Brain (organoid and tissue), 16 donors: ENCODE measurements at places on chromosomes 1 and 21. TPM values are rescaled to one million over a fixed set of nuclear protein-coding genes. Genes with fewer than 3 reads are reported as not detected.

- DNase-seq, result no peak
These were observed 7.3 kb upstream of the TARS2 start for GRCh38 chr1:150479927-150480352.

DNA sequence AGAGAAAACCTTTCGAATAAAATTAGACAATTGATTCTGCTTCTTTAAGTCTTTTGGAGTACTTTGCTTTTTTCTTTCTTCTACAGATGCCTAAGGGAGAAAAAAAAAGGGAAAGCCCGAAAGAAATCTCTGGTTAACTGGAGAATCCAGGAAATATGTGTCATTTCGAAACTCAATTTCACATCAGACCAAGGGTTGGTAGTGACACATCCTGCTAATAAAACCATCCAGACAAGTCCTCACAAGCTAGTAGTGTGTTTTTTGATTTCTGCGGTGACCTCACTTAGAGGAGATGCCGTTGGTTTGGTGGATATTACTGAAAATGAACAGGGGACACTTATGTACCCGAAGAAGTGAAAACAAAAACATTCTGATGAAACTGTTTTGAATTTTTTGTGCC is 726.5 kb upstream of the ADAMTS5 start:
- no peak for DNase-seq

Gene PRPF38B
- 16.9 TPM for polyA plus RNA-seq

GRCh38 chr1:31501505-31501904 is 74.8 kb upstream of the TINAGL1 start:
- DNase-seq, result no peak

Gene USP33
- 36.3 TPM for polyA plus RNA-seq

DNA sequence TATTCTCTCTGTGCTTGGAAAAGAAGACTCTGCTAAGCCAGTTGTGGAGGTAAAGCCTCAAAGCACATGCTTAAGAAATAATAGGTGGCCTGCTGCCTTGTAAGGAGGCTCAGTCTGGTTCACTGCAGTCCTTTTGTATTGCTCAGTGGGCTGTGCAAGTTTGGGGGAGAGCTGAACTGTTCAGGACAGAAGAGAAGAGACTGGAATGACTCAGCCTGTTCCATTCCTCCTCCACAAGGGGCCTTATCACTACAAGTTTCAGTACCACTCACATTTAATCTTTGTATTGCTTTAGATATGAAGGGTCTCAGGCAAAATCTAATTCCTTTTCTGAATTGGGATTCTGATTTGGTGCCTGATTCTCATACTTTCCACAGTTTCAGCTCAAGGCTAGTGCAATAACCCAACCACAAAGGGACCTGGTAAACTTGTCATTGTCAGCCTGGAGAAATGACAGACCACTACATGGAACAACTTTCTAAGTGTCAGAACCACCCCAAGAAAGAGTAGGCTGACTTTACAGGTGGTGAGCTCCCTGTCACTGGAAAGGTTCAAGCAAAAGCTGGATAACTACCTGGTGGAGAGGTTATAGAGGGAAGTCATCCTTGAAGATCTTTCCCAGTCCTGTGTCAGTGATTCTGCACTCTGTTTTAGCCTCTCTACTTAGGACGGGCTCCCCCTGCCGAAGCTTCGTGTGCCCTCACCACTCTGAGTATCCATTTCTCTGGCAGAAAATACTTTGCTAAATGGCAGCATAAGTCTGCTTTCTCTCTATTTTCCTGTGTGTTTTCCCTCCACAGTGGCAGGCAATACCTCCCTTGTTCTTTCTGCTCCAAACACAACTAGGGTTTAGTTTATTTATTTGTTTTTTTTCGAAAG is 162.9 kb upstream of the GJB5 start:
- DNase-seq, result no peak

Gene NECTIN4
- not detected for polyA plus RNA-seq

Gene CAPN9
- 2.0 TPM for polyA plus RNA-seq

Gene RHOU
- polyA plus RNA-seq, result 18.4 TPM

- peak; percentile 13 for DNase-seq
These were observed 4.9 kb downstream of the TMEM9 start for GRCh38 chr1:201149400-201149799.

- DNase-seq, result peak; percentile 77
These were observed 6.7 kb upstream of the FAM167B start for GRCh38 chr1:32240140-32240951.

- DNase-seq, result no peak
These were observed 41.6 kb upstream of the SLC6A9 start for GRCh38 chr1:44072821-44073220.

Gene RXRG
- polyA plus RNA-seq, result 4.3 TPM

Gene PADI2
- 110 TPM for polyA plus RNA-seq

Gene FAM72A
- 10.6 TPM for polyA plus RNA-seq

GRCh38 chr1:204293605-204294337 is 66.0 kb downstream of the PLEKHA6 start:
- DNase-seq, result no peak

DNA sequence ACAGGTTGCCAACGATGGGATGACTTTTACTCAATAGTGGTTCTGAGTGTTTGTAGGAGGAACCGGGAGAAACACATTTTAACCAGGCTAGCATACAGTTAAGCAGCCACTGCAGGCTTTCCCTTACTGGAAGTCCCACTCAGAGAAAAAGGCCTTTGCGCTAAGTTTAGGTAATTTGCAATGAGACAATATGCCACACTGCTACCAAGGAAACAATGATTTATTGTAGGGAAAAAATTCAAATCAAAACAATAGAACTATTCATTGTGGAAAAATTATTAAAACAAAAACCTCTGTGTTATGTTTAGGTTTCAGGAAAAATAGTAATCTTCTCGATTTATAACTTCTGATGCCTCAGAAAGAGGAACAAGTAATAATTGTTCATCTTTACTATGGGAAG is 51.4 kb upstream of the CR2 start:
- no peak for DNase-seq

DNA sequence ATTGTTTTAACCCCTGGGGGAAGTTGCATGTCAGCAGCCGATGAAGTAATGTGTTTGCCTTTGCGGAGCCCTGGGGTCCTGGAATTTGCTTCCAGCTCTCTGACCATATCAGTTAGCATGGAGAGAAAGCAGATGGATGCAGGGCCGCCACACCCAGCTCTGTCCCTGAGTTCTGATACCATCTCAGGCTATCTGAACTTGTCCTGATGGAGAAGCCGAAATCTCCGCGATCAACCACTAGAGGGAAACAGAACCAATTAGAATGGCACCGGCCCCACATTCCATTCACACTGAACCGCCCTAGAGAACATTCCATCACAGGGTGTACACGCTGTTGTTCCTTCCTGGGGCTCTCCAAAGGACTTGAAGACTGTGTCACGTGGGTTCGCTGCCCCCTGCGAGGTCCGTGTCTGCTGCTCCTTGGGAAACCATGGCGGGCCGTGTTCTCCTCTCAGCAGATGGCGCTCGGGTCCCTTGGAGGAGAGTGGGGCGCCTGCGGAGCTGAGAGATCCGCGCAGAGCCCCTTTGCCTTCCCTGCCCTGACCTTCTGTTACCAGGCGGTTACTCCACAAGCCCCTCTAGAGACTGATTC is 75.4 kb downstream of the ABCA4 start:
- DNase-seq, result peak; percentile 88

- DNase-seq, result no peak
These were observed 39.8 kb downstream of the OLIG1 start for GRCh38 chr21:33109574-33110339.

DNA sequence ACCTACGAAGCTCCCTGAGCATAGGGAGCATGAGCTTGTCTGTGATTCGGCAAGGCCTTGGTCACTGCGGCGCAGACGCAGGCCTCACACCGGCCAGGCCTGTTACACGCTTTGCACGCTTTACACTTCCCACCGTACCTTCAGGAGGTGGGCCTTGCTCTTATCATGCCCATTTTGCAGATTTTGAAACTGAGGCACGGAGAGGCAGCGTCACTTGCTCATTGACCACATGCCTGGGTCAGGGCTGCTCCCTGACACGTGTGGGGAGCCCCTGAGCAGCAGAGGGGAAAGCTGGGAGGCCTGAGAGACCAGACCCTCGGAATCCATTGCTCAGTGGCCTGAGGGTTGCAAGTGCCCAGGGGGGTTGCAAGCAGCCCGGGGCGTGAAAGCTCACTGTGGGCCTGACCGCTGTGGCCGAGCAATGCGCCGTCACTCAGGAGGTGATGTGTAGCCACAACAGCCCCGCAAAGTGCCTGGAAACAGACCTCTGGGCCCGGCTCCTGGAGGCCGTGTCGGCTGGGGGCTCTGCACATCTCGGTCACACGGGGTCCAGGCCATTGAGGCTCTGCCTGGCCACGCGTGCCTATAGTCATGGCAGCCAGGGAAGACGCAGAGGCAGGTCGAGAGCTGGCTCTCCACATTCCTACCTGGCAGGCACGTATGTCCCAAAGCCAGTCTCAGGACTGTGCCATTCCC is 6.9 kb downstream of the ARHGEF16 start:
- DNase-seq, result no peak

DNA sequence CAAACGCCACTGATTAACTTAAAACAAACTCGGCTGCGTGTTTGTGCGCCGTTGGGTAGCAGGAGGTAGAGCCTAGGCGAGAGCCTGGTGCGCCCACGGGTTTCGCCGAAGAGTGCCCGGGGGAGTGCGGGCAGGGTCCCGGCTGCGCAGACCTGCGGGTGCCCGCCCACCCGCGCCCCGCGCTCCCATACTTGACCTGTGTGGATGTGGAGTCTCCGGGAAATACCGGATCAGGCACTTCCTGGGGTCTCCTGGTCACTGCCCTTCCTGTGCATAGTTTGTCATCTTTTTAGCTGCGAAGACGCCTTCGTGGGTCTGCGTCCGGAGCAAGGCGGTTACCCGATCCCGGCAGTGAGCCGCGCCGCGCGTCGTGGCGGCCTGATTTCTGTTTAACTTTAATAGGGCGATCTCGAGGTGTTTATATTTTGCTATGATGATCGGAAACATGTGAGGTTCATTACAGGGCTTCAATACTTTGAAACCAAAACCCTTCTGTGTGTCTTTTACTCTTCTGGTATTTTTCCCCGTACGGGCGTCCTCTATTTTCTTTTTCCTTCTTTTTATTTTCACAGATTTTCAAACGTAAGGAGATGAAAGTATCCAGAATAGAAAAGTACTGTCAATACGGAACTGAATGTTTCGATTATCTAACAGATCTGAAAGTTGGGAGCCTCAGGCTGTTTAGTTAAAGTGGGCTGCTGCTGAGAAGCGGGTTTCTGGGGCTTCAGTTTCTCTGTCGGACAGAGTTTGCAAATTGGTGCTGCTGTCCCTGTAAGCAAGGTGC is 15.2 kb downstream of the NR5A2 start:
- peak; percentile 36 for DNase-seq

Gene FCN3
- polyA plus RNA-seq, result 1.4 TPM

GRCh38 chr1:157000686-157001085 is 44.9 kb downstream of the ARHGEF11 start:
- no peak for DNase-seq

- no peak for DNase-seq
These were observed 36.3 kb upstream of the AHCYL1 start for GRCh38 chr1:109948285-109948630.

GRCh38 chr1:234512451-234512861 is 33.5 kb upstream of the TARBP1 start:
- DNase-seq, result no peak

Gene SYPL2
- 0.22 TPM for polyA plus RNA-seq

Gene CAMK1G
- polyA plus RNA-seq, result 16.7 TPM

Gene PSEN2
- polyA plus RNA-seq, result 12.1 TPM

DNA sequence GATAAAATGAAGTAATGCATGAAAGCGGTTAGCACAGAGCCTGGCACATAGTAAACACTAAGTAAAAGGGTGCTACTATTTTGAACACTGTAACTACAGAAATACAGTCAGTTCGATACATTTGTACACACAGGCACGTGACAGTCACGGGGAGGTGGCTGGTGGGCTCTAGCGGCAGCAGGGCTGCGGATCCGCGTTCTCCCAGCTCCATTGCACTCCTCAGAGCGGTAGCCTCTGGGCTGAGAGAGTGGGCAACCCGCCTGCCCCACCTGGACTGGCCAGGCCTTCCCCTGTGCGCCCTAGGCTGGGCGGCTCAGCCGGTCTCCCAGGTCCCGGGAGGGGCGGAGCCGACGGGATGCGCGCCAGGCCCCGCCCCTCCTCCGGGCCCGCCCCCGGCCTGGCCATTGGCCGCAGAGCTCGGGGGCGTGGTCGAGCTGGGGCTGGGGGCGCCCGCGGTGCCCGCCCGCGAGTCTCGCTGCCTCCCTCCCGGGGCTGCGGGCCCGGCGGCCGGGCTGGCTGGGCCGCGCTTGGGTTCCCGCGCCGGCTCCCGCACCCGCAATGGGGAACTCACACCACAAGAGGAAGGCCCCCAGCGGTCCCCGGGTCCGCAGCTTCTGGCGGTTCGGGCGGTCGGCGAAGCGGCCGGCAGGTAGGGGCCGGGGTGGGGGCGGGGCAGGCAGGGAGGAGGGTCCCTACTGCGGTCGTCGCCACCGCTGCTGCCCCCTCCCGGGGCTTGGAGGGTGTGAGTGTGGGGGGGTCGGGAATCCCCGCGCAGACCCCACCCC is 51.2 kb upstream of the SYNC start:
- peak; percentile 93 for DNase-seq

DNA sequence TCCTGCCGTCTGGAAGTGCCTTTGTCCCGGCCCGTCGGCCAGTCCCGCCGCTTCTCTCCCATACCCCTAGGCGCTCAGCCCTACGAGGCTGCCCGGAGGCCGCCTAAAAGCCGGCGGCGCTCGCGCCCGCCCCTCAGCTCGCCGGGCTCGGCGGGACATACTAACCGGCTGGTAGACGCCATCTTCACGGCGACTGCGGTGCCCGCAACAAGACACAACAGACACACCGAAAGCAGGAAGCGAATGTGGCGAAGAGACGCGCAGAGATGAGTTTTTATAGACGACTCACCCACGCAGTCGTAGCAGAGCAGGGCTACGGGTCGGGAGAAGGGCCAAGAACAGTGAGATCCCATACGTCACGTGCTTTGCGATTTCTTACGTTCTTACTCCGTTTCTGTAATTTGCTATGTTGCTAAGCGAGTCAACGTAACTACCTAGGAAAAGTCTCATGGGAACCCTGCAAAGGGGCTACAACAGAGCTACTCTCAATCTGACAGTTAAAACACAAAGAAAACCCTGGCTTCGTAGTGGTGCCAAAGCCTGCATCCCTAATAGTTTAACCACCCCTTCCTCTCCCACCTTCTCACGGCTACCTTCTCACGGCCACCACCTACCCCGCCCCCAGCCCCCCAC is at the start of gene GTF2B:
Gene GTF2B (minus strand): TSS at position 250 of the 633 bp plus-strand sequence. CDS start 68 bp downstream, at position 182.
- peak; percentile 99 for DNase-seq

Gene S1PR1
- 27.3 TPM for polyA plus RNA-seq

Gene C1orf50
- polyA plus RNA-seq, result 13.3 TPM

- DNase-seq, result peak; percentile 57
These were observed 134.5 kb upstream of the MAGI3 start for GRCh38 chr1:113255720-113256347.

GRCh38 chr1:29460041-29460610 is 223.8 kb downstream of the PTPRU start:
- DNase-seq, result no peak

DNA sequence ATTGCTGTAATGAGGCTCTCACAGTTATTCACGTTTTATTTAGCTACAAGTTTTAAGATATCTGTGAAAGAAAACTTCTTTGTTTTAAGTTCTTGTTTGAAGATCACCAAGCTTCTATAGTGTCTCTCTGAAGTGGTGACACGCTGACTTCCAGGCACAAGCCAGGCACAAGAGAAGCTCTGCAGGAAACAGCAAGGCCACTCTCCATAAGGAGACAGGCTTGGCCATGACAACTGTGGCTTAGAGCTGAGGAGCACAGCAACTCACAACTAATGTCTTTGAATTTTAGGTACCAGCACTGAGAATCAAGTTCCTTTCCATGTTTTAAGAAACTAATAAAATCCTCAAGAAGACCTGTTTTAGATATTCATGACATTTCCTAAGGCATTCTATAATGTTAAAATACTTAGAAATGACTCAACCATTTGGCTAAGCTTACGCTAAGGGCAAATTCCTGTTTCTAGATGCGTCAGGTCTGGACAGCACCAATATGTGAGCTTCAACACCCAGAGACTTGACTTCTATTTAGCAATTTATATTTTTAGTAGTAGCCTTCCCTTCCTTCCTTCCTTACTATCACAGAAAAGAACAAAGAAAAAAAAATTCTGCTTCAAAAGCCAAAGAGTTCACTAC is 40.2 kb downstream of the APP start:
- no peak for DNase-seq
